Esophagus squamous epithelium (tissue), 5 donors: ENCODE measurements at places on chromosomes 6 and 20. TPM values are rescaled to one million over a fixed set of nuclear protein-coding genes. Genes with fewer than 3 reads are reported as not detected.

DNA sequence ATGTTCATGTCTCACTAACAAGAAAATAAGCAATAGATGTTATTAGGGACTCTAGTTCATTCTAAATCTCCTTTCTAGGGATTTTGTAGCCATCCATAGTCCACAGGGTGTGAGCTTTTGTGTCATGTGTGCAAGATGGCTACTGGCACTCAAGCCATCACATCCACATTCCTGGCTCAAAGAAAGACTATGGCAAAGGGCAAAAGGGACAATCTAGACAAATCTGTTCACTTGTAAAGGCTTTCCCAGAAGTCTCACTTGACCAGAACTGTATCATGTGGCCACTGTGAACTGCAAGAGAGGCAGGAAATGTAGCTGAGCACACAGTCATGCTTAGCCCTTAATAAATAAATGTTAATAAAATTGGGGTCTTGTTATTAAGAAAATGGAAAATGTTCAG, 212.6 kb upstream of the EXOC2 start:
- H3K4me3 ChIP-seq, result no peak overlapping the region
- peaks cover 9% of the 10 kb centered on the region for H3K27me3 ChIP-seq
- H3K27ac ChIP-seq, result no peak overlapping the region
- H3K36me3 ChIP-seq, result no peaks in the 10 kb centered on the region

DNA sequence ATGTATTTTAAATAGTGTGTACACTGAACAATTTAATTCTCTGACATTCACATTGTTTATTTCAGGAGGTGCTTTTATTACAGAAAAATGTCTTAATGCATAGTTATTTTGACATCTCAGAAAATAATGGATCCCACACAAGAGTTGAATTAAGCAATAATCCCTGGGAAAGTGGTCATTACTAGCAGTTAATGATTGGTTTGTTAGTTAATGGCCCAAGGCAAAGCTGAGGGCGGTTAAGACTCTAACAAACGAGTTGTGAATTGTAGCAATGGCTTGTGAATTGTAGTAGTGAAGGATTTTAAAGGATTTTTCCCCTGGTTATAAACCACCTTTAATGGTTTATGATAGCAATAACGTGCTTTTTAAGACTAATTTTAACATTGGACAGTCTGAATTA, 1316.0 kb upstream of the GJE1 start:
- no peaks in the 10 kb centered on the region for H3K4me1 ChIP-seq
- no peak overlapping the region for H3K4me3 ChIP-seq
- no peak for DNase-seq
- no peak overlapping the region for H3K27ac ChIP-seq
- H3K36me3 ChIP-seq, result no peaks in the 10 kb centered on the region

TNXB gene
- total RNA-seq, result 102 TPM

- H3K4me1 ChIP-seq, result peaks cover 30% of the 10 kb centered on the region
- H3K27me3 ChIP-seq, result no peaks in the 10 kb centered on the region
- peak overlapping the region; percentile 86 for H3K27ac ChIP-seq
Measured at GRCh38 chr20:44642203-44643153, 9.0 kb downstream of the ADA start.

- H3K36me3 ChIP-seq, result no peaks in the 10 kb centered on the region
- peak overlapping the region; percentile 5 for H3K27ac ChIP-seq
- H3K27me3 ChIP-seq, result no peaks in the 10 kb centered on the region
- peaks cover 98% of the 10 kb centered on the region for H3K4me1 ChIP-seq
Measured at GRCh38 chr20:41048461-41049301, 20.1 kb downstream of the TOP1 start.

- no peak for DNase-seq
- H3K4me1 ChIP-seq, result peaks cover 69% of the 10 kb centered on the region
- no peaks in the 10 kb centered on the region for H3K27me3 ChIP-seq
Measured at GRCh38 chr6:43671801-43672690, 15.5 kb downstream of the MRPS18A start.

GRCh38 chr6:35206346-35206745, 7.4 kb upstream of the SCUBE3 start:
- no peaks in the 10 kb centered on the region for H3K4me1 ChIP-seq
- no peak overlapping the region for H3K4me3 ChIP-seq
- peaks cover 87% of the 10 kb centered on the region for H3K27me3 ChIP-seq
- H3K36me3 ChIP-seq, result no peaks in the 10 kb centered on the region
- H3K27ac ChIP-seq, result no peak overlapping the region
- no peak for DNase-seq

- no peak overlapping the region for H3K4me3 ChIP-seq
- H3K4me1 ChIP-seq, result no peaks in the 10 kb centered on the region
- H3K27ac ChIP-seq, result no peak overlapping the region
- H3K36me3 ChIP-seq, result no peaks in the 10 kb centered on the region
Measured at GRCh38 chr6:38114976-38115625, 295.6 kb downstream of the ZFAND3 start.
